Lower lobe of right lung (tissue), 2 donors: ENCODE measurements at places on chromosomes 6 and 20. TPM values are rescaled to one million over a fixed set of nuclear protein-coding genes. Genes with fewer than 3 reads are reported as not detected.

DNA sequence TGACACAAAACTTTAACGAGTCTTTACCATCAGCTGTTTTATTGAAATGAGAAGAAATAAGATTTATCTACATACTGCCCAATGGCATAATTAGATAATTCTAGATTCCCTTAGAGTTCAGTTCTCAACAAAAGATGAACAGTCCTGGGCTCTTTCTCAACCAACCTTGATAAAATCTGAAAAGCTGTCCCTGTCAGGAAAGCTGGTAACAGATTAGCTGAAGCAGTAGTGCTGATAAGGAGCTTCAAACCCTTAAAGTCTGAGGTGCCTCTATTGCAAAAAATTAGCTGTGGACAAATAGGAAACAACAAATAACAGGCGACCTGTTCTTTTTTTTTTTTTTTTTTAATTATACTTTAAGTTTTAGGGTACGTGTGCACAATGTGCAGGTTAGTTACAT lies 35.9 kb upstream of the FAM135A start:
- no peak for DNase-seq

DNA sequence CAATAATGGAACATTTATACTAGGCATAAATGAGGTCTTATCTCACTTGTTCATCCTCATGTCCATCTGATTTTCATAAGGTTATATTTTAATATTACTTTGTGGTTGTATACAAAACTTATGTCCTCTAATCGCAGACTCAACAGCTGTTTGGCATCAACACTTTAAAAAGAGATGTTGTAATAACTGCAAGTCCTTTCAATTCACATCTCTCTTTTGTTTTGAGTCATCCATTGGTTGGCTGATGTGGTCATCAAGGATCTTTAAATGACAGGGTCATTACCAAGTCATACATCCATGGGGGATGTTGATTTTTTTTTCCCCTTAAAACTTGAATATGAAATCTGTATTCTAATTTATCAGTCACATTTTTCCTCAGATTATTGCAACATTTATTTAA lies 299.4 kb upstream of the NRSN1 start:
- DNase-seq = no peak

DNA sequence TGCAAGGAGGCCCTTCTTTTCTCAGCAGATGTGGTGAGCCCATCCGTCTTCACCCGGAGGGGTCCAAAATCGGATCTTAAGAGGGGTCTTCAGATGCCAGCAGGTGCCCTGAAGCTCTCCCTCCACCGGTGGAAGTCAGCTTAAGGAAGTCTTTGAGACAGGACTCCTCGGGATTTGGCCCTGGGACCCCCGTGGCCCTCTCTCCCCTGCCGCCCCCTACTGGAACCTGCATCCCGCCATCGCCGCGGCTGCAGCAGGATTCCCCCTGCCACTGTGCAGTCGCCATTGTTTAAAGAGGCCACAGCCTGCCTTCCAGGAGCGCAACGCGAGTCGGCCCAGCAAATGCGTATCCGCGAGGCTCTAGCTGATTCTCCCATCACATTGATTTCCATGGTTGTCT lies 292.5 kb upstream of the ZNF337 start:
- no peak for DNase-seq

DNA sequence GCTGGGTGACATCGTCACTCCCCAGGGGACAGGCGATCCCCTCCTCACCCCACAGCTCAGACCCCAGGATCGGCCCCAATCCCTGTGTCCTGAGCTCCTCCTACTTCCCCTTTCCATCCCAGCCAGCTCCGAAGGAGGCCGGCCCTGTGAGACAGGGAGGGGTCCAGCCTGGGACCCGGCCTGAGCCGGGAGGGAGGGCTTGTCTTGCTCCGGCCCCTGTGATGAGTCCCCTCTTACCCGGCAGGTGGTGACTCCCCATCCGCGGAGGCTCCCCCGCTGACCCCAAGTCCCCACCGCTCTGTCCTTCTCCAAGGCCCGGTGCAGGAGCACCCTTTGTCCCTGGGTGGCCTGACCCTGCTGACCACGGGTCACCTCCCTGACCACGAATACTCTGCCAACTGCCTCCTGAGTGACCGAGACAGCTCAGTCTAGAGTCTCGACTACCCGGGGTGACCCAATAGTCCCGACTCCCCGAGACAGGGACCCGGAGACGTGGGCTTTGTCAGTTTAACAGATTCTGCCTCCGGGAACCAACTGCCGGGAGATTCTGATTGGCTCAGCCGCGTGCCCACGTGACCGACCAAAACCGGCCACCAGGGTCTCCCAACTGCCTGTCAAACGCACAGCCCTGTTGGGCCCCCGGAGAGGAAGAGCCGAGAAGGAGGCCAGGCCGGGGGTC lies 187.4 kb upstream of the PROKR2 start:
- DNase-seq = peak; percentile 72

- DNase-seq = no peak
Measured at GRCh38 chr6:147588469-147588868, 80.0 kb downstream of the SAMD5 start.

The TUBB1 gene
- total RNA-seq = 6.5 TPM
